ENCODE measurements at places on chromosomes 16 and 17. TPM values are rescaled to one million over a fixed set of nuclear protein-coding genes. Genes with fewer than 3 reads are reported as not detected.

ABHD15 gene
- total RNA-seq, result 7.0 TPM

RAMP2 gene
- 16.4 TPM for total RNA-seq

PEX12 gene
- total RNA-seq, result 3.0 TPM

KCNJ12 gene
- total RNA-seq, result 3.1 TPM

RCVRN gene
- 0.10 TPM for total RNA-seq

All from skin of body (tissue), 3 donors.